Astrocyte of the spinal cord (primary cell): ENCODE measurements at places on chromosomes 11 and 22.
A peak's percentile ranks its signal among the peaks of the same experiment; 100 is the strongest.

GRCh38 chr22:27317096-27317495 lies 484.5 kb downstream of the MN1 start:
- DNase-seq, result no peak

- no peak for DNase-seq
Observed at GRCh38 chr22:20060700-20061480, 19.2 kb upstream of the DGCR8 start.

DNA sequence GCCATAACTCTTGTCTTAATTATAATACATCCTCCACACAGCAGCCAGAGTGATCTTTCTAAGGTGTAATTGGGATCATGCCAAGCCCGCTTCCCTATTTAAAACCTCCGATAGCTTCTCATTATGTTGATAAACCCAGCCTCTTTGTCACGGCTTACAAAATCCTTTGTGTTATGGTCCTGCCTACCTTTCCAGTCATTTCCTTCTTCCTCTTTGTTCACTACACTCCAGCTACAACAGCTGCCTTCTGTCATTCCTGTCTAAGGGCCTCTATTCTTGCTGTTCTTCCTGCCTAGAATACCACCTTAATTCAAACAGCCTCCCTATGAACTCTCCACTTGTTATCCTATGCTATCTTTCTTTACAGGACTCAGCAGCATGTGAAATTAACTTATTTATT lies 70.6 kb upstream of the CAPRIN1 start:
- no peak for DNase-seq

DNA sequence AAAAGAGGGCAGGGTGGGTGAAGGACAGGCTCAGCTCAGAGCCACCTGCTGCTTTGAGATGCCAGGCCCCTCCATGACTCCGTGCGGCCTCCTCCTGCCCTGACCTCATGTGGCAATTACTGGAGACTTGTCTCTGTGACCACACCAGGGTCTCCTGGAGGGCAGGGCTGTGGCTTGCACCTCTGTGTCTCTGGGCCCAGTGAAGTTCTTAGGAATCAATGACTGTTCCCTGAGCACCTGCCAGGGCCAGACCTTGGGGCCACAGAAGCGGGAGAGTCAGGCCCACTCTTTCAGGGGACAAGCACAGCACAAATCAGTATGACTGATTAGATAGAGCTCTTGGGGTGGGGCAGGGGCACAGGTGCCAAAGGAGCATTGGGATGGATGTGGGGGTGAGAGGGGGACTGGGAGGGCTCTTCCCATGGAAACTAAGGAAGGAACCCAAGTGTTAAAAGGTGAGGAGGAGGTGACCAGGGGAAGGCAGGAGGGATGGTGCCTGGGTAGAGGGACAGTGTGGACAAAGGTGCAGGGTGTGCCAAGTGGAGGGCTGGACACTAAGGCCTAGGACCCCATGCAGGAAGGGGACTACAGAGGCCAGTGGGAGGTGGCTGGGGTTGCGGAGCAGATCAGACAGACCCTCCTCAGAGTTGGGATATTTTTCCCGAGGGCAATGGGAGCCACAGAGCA lies 77.3 kb upstream of the SHISAL1 start:
- DNase-seq, result no peak

DNA sequence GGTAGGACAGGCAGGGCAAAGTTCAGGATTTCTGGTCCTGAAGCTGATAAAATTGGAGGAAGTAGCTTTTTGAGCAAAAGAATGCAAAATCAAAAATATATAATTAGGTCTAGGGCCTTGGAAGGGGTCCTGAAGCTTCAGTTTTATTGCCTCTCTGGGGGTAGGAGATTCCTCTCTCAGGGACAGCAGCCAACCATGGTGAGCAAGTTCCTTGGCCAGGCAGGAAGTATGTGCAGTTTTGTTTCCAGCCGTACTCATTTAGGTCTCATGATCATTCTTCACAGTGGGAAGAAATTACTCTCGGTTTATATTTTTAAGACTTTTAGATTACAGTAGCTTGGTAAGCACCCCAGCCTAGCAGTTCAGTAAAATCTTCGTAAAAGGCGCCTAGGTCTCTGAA lies 2.9 kb upstream of the RAB38 start:
- peak; percentile 57 for DNase-seq

DNA sequence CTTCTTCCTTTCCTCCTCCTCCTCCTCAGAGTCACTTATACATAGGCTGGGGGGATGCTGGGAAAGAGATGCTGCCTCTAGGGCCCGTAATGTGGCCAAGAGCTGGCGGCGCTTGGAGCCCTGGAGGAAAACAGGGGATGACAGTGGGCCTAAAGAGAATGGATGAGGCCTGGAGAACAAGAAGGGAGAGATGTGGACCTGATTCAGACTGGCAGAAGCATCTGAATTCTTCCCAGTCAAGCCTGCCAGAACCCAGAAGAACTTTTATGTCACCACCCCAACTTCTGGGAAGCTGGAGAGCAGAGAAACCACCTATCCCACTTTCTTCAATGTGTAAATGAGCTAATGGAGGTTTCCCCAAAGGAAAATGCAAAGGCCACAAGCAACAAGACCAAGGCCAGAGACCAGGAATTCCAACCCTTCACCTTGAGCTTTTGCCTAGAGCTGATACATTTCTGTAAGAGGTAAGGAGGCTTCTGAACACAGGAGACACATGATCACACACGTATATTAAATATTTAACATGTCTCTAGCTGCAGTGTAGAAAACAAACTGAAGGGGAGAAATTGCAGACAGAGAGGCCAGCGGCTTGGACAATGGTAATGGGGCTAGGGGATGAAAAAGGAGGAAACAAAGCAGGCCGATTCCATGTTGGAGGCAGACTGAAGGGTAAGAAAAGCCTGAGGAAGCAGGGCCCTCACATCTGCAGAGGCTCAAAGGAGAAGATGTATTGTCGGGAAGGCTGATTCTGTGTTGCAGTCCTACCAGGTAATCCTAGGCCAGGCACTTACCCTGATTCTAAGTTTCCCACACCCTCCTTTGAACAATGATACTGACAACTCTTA lies 1.1 kb downstream of the RRP8 start:
- DNase-seq, result no peak

GRCh38 chr11:36777311-36777710 lies 179.3 kb upstream of the RAG2 start:
- no peak for DNase-seq

- DNase-seq, result peak; percentile 11
Observed at GRCh38 chr11:98710986-98711385, 309.8 kb upstream of the CNTN5 start.

DNA sequence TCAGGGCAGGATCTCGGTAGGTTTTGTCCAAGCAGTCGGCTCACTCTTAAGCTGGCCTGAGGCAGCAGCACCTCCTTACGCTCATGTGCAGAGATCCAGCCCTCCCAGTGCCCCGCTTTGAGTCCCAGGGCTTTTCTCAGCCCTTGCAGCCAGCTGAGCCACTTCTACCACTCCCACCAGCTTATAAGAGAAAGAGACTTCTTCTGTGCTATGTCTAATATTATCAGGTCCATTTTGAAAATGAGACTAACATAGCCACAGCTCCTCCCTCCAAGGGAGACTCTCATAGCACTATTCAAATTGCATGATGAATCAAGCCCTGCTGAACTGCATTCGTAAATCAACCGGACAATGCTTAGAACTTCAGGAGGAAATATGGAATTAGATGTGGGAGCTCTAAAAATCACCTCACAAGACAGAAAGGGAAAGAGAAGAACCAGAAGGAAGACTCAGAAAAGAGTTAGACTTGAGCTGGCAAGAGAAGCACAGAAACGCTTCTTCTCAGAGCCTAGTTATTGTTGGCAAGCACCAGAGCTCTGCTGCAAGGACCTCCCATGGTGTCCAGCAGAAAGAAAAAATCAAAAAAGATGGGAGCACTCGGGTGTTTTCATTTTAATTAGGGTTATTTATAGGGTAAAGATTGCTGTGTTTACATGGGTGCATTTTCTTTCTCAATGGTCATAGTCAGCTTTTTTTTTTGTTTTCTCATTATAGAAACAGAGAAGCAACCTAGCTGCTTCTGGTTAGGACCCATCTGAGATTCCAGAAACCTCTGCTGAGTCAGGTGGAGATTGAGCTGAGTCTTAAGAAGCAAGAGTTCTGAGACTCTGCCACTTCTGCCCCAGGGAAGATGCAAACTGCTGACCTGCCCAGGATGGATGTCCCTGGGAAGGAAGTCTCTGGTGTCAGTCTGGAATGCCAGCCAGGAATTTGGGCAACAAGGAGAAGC lies 181.4 kb downstream of the ETS1 start:
- peak; percentile 64 for DNase-seq

- DNase-seq, result no peak
Observed at GRCh38 chr11:43589601-43590250, 90.8 kb upstream of the HSD17B12 start.

GRCh38 chr11:66981976-66982578 lies 7.0 kb downstream of the C11orf86 start:
- peak; percentile 93 for DNase-seq

DNA sequence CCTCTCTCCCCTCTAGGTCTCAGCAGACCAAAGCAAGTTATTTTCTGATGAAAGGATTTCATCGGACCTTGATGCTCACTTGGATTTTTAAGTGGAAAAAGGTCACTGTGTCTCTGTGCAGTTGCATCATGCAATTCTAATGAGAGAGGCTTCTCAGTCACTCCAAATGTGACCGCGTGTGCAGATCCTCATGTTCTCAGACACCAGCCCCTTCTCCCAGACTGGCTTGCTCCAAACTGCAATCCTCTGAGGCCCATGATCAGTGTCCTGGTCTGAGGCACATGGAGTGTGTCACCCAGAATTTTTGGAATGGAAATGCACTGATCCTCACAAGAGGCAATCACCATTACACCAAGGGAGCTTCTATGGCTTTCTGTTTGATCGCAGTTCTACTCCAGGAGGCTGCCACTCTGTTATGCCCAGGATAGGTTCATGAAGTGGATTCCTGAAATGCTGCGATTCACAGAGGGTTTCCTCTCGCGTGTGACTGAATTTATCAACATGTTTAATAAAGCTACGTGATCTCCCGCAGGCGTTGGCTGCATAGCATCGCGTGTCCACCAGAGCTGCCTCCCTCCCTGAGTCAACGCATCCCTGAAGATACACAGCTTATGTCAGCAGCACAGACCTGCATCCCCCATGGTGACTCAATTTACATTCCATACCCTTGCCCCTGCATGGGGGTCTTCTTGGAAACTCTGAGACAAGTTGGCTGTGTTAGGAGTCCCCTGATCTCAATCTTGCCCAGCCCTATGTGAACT lies 544.6 kb upstream of the B3GAT1 start:
- no peak for DNase-seq

- DNase-seq, result no peak
Observed at GRCh38 chr11:64028398-64029115, 7.2 kb upstream of the FLRT1 start.

GRCh38 chr11:2138431-2139122 lies 612 bp downstream of the IGF2 start:
- DNase-seq, result no peak

DNA sequence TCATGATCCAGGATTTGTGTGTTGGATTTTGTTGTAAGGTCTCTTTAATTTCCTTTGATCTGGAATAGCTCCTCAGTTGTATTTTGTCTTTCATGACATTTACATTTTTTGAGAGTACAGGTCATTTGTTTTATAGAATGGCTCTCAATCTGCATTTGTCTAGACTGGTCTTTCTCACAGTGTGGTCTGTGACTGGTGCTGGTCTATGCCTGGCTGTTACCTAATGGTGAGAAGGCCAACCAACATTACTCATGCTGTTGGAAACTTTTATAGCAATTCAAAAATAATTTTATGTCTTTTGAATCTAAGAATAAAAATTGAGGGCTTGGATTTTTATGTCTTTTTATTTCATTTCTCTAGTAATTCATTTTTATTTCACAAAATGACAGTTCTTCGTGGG lies 3.9 kb upstream of the NCR3LG1 start:
- DNase-seq, result no peak

GRCh38 chr22:46465345-46465720 lies 72.1 kb downstream of the CELSR1 start:
- no peak for DNase-seq

DNA sequence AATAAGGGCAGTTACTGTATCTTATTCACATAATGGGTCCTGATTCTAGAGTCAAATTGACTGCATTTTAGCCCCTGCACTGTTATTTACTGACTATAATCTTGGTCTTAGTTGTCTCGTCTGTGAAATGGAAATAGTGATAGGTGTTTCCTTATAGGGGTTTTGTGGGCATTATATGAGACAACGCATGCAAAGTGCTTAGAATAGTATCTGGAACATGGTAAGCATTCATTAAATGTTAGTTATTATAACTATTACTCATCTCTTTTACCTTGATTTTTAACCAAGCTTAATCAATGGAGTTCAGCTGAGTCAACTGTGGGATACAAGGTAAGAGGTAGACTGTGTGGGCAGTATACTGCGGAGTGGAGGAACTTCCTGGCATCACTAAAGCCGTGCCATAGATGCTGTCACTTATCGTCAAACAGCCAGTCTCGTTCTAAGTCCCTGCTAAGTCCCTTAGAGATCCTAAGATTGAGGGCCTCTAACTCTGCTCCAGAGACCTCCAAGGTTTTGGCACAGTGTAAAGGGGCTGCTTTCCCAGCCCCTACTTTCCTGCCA lies 2.6 kb upstream of the ZC3H12C start:
- DNase-seq, result no peak

- DNase-seq, result no peak
Observed at GRCh38 chr11:130109386-130109785, 39.7 kb downstream of the APLP2 start.

GRCh38 chr11:93741882-93742226 lies 382 bp downstream of the C11orf54 start:
- DNase-seq, result no peak

DNA sequence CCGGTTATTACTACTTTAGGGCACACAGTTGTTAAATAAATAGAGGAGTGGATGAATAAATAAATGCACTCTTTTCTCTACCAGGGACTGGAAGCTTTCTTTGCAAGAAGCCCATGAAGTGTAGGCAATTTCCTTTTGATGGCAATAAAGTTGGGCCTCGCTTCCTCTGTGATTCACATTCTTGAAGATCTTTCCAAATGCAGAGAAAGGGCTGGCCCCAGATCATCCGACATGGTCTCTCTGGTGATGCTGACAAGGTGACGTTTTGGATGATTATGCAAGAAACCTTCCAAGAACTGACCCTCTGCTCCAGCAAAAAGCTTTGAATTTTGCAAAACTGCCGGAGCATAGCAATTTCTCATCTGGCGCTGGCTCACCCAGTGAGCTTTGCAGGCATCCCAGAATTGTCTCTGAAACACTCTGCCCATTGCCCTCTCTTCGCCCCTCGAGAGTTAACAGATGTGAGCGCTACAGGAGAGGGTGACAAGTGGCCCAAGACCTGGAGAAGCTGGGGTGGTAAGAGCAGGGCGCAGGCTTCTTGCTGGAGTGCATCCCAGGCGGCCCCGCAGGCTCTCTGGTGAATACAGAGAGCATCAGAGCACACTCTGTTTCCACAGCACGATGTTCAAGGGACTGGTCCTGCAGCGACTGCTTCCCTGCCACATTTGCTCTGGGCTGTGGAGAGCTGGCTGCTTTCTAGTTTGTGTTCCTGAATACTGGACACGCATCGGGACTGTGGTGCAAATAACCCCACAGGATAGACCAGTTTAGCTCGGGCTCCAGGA lies 11.5 kb upstream of the IFT27 start:
- DNase-seq, result no peak

GRCh38 chr11:60182541-60183330 lies at the start of gene MS4A6A:
TSS of gene MS4A6A (minus strand) at chr11:60183083. CDS start at chr11:60181727, 1,356 bp downstream.
- DNase-seq, result no peak

GRCh38 chr11:28195449-28195848 lies 87.3 kb downstream of the METTL15 start:
- DNase-seq, result no peak

- no peak for DNase-seq
Observed at GRCh38 chr11:123544631-123545375, 109.6 kb downstream of the SCN3B start.
